ENCODE measurements at places on chromosomes 5 and 9.

DNA sequence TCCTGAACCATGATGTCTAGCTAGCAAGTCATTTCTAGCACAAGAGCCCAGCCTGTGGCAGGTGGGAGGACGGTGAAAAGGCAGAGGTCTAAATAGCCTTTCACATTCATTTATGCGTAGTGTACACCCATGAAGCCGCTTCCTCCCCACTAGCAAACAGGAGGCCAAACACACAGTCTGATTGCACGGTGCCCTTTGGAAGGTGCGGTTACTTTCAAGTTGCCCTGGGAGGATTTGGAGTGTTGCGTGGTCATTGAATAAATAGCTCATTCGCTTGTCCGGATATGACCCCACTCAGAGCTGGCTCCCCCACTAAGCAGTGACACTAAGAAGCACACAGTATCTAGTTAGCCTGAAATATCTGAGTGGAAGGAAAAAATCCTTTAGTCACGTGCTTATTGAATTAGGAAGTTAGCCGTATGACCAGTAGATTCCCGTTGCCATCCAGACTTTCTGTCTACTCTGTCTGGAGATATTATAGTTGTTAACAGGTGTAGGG is 664 bp upstream of the ARSB start:
- peak; percentile 4 for DNase-seq

- DNase-seq: no peak
These were observed 320.9 kb downstream of the IRX2 start for GRCh38 chr5:2430606-2431005.

GRCh38 chr5:142597546-142598337 is 88.1 kb downstream of the FGF1 start:
- no peak for DNase-seq

DNA sequence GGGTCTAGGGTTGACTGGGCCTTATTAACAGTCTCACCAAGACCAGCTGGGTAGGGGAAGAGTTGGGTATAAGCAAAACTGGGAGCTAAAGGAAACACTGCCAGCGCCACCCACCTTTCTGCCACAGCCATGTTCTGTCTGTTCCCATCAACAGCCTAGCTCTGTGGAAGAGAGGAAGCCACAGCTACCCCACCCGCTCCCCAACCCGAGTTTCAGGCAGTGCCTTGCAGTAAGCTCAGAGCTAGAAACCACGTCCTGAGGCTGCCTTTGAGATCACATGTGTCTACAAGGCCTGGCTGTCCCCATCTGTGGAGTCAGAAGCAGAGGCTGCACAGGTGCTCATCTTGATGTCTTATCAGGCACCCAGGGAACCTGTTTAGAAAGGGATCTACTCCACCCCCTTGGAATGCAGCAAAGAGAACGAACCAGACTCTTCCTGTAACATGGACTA is 15.3 kb downstream of the HNRNPH1 start:
- DNase-seq: no peak

GRCh38 chr5:99763021-99763774 is 772.0 kb upstream of the FAM174A start:
- no peak for DNase-seq

GRCh38 chr5:94968507-94969095 is 316.3 kb downstream of the MCTP1 start:
- no peak for DNase-seq

GRCh38 chr5:143119881-143120341 is 283.6 kb downstream of the NR3C1 start:
- no peak for DNase-seq

- DNase-seq: no peak
These were observed 25.7 kb downstream of the ANKRA2 start for GRCh38 chr5:73539730-73540129.

GRCh38 chr9:134707031-134707680 is 65.6 kb downstream of the COL5A1 start:
- DNase-seq: no peak

- no peak for DNase-seq
These were observed 13.6 kb downstream of the AHRR start for GRCh38 chr5:334903-335739.

GRCh38 chr5:178941361-178941760 is 363 bp downstream of the ZNF454 start:
- no peak for DNase-seq

- DNase-seq: no peak
These were observed 65.2 kb downstream of the CRB2 start for GRCh38 chr9:123421186-123421585.

DNA sequence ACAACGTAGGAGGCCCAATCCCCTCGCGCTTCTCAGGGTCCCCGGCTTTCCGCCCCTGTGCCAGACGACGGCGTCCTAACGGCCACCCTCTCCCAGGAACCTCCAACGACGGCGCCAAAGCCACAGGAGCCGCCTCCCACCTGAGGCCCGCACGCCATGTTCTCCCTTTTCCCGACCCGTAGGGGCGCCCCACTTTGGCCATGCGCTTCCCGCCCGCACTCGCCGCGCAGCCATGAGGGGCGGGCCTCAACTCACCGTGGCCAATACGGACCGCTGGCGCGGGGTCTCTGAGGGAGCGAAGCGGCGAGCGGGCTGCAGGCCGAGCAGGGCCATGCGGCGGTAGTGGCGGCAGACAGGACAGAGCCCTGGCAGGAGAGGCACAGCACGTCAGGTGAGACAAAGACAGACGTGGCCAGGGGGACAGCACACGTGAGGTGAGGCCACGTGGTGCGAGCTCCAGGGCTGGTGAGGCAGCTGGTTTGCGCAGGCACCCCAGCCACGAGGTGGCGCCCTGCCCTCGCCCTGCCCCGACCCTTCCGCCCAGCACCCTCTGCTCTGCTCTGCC is 1005.5 kb upstream of the PTPRD start:
- no peak for DNase-seq

GRCh38 chr9:128099932-128100491 is 27.5 kb downstream of the PTGES2 start:
- DNase-seq: no peak

GRCh38 chr9:95629585-95629984 is 112.8 kb upstream of the PTCH1 start:
- no peak for DNase-seq
